ENCODE measurements at places on chromosomes 7 and 10.

- no peak for DNase-seq
These were observed 12.6 kb upstream of the PPP2R2D start for GRCh38 chr10:131888186-131888604.

GRCh38 chr7:2185715-2186114 is 47.0 kb downstream of the MAD1L1 start:
- DNase-seq, result no peak

GRCh38 chr10:89427629-89428028 is 13.3 kb downstream of the IFIT5 start:
- no peak for DNase-seq

DNA sequence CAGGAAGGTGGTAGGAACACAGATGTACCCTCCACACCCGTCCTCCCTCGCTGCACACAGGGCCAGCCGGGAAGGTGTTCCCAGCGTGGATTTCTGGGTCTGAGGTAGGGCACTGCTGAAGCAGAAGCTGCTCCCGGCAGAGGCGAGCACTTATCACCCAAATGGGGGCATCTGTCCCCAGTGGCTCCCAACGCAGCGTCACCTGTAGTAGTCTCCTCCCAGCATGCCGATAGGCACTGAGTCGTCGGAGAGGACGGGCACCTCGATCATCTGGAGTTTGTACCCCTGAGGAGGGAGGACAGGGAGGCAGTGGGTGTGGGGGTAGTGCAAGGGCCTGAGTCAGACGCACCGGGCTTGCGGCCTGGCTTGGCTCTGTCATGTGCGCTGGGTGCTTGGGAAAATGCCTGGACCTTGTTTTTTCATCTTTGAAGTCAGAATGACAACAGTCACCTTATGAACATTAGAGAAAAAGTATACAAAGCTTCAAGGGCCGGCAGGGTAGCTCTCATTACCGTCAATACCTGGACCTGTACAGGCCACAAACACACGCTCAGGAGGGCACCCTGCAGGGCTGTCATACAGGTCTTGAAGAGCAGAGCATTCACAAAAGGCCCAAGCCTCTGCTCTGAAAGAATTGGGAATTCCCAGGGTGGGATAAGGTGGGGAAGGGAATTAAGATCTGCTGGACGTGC is 3.1 kb upstream of the PYROXD2 start:
- no peak for DNase-seq

DNA sequence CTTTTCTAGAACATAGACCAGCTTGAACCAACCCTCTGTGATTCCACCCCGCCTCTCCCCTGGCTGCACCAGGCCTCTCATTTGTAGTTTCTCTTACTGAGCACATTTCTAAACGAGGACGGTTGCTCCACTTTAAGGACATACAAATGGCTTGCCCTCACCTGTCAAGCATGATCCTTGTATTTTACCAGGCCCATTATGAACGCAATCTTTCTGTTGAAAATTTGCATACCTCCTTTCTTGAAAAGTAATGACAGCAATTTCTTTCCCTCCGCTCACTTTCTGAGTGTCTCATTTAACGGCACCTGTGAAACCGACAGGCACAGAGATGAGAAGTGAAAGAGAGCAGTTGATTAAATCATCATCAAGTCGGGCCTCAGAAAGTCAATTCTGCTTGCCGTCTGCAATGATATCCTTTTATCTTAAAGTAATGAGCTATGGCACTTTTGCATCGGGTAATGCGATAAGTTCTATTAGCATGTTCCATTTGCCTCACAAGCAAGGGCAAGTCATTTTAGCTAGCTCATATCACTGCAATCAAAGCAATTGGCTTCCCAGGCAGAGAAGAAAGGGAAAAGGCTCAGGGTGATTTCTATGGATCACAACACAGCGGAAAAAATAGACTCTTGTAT is 705.6 kb upstream of the GALNT17 start:
- no peak for DNase-seq

All from psoas muscle (tissue), 8 donors.